NCI-H2227 treated with DMSO at 0.1 percent for 48 hours (cell line): ENCODE measurements at places on chromosomes 13 and 19.

GRCh38 chr13:41974262-41974900 is 13.5 kb upstream of the VWA8 start:
- no peak for DNase-seq

DNA sequence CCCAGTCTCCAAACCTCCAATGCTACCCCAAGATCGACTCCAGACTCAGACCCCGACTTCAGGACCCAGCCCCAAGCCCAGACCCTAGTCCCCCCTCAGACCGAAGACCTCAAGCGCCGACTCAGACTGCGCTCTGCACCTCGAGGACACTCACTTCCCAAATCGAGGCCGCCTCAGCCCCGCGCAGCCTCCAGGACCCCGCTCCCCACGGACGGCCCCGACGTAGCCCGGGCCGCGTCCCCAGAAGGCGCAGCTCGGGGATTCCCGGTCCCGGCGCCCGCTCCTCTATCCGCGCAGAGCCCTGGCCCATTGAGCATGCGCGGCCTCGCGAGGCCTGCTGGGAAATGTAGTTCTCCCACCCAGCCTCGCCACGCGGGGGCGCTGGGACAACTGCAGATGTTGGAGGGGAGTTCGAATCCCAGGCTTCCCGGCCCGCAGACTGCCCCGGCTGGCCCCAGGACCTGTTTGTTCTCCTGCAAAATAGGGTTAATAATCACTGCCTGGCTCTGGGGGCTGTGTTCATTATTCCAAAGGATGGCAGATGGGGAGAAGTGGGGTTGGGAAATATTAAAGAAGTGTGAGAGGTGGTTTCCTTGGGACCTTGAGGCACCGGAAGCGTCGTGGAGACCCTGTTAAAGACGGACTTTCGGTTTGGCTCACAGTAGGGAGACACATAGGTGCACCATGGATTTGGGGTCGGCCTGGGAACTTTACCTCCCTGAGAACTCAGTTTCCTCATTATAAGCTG is at the start of gene APBA3:
Gene APBA3, minus strand, starts transcription at position 311 of the 748 bp plus-strand sequence. CDS start 1,428 bp downstream, outside the sequence.
- peak; percentile 60 for DNase-seq

DNA sequence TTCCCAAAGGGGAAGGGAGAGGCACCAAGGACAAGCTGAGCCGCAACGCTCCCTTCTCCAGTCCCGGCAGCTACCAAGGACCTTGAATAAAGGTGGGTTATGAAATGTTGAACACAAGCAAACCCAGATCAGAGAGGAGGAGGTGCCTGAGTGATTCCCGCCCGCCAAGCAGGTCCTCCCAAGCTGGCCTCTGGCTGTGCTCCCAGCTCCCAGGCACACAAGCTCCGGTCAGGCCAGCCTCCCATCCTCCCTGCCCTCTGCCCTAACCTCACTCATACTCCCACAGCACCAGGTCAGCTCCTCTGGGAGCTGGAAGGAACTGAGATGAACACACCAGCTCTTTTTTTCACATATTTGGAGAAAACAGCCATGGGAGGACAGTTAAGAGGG is 3.7 kb downstream of the NAPA start:
- DNase-seq: no peak

GRCh38 chr13:46675016-46675415 is 121.9 kb downstream of the ESD start:
- no peak for DNase-seq

DNA sequence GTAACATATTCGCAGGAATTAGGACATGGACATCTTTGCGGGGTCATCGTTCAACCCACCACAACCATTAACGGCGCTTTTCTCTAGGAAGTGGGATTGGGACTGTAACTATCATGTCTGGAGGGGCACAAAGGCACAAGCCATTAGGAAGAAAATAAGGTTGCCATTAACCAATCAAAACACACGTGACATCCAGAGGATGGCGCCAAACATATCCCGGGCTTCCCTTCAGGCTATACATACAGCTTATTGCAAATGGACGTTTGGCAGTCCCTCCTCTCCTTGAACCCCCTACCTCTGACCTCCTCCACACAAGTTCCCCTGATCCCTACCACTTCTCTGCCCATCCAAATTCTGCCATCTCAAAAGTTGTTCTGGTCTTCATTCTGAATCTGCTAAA is 26.6 kb upstream of the GSX1 start:
- DNase-seq: no peak

DNA sequence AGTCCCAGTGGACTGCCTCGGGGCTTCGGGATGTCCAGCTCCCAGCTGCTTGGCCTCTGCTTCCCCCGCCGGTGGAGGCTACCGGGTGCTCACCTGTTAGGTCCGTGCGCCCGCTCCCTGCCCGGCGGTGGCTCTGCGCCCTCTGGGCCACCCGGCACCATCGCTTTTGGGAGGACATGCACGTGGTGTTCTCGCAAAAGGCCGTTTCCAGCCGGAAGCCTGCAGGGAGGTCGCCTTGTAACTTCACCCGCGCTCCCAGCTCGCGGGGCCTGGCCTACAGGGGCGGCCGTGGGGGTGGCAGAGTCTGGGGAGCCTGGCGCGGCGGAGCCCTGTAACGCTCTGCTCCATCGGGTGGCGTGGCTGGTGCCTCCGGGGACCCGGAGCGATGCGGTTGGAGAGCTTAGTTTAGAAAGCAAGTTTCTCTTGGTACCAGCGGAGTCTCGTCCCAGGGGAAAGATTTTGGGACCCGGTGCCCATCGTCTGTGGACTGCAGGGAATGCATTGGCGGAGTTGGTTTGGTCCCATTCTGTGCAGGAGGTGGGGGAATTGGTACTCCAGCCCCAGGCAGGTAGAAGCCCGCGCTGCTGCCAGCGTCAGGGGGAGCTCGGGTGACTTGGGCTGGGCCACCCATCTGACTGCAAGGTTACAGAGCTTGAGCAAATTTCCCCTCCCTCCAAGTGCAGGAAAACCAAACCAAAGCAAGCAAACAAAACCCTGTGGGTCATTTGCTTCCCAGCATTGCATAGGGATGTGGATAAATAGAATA is 673 bp downstream of the SPATA13 start:
- DNase-seq: no peak

- DNase-seq: no peak
These were observed 24.6 kb downstream of the CDADC1 start for GRCh38 chr13:49272296-49272695.

DNA sequence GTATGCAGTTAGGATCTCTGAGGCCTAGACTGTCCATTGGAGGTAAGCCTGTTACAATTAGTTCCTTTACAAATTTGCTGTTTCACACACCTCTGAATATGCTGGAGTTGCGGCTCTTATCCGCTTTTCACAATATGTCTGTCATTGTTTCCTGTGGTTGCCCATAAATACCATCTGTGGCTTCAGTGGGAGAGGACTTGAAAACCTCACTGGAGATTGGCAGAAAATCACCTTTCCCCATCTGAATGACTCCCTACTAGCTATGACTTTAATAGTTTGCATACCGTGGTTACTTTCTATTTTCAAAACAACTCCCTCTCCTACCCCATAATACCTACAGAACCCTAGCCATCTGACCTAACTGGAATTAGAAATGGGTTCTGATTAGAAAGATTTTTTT is 454.3 kb downstream of the PCDH17 start:
- DNase-seq: no peak

GRCh38 chr13:63093907-63094469 is 1678.3 kb upstream of the PCDH20 start:
- no peak for DNase-seq

GRCh38 chr13:21124852-21125251 is 51.5 kb downstream of the SKA3 start:
- DNase-seq: peak; percentile 68

DNA sequence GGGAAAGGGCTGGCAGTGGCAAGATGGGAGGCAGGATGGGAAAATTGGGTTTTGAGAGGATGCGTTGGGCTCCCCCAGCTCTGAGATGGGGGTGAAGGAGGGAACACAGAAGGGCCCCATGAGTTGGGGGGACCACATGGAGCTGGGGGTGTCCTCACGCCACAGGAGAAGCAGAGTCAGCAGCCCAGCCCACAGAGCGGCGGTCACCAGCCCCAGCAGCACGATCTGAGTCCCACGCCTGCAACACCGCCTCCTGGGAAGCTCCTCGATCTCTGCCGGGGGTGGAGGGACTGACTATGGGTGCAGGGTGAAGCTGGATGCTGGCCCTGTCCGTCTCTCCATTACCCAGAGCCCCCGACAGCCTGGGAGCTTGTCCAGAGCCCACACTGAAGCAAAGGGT is 3.3 kb downstream of the FCER2 start:
- DNase-seq: no peak

- DNase-seq: no peak
These were observed 84.8 kb downstream of the SLC25A15 start for GRCh38 chr13:40874138-40874779.

GRCh38 chr13:39676315-39676876 is 20.9 kb downstream of the COG6 start:
- DNase-seq: peak; percentile 0

DNA sequence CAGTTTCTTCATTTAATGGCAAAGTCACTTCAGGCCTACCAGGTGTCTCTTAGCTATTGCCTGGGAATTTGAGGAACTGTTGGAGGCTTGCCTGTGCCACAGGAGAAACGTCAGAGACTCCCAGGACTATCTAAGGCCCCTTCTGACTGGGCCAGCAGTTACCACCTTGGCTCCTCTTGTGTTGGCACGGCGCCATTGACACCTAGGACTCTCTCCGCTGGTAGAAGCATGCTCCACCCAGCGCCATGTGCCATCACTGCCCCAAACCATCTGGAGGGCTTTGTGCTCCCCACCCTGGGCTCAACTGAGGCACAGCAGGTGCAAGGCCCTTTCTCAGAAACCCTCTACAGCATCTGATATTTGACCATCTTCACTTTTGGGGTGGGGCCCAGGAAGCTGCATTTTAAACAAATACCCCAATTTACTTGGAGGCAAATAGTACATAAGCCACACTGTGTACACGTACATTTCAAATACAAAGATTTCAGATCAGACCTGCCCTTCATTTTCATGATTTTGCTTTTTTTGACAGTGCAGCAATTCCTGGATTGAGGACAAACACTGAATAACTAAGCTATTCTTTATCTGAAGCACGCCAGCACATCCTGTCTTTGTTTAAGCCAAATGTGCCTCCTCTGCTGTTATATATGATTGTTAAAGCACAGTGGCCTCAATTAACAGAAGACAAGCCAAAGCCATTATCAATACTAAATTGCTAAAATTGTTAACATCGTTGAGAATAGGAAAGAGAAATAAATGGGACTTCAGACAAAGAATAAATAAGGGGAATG is 59.9 kb upstream of the TPP2 start:
- no peak for DNase-seq

DNA sequence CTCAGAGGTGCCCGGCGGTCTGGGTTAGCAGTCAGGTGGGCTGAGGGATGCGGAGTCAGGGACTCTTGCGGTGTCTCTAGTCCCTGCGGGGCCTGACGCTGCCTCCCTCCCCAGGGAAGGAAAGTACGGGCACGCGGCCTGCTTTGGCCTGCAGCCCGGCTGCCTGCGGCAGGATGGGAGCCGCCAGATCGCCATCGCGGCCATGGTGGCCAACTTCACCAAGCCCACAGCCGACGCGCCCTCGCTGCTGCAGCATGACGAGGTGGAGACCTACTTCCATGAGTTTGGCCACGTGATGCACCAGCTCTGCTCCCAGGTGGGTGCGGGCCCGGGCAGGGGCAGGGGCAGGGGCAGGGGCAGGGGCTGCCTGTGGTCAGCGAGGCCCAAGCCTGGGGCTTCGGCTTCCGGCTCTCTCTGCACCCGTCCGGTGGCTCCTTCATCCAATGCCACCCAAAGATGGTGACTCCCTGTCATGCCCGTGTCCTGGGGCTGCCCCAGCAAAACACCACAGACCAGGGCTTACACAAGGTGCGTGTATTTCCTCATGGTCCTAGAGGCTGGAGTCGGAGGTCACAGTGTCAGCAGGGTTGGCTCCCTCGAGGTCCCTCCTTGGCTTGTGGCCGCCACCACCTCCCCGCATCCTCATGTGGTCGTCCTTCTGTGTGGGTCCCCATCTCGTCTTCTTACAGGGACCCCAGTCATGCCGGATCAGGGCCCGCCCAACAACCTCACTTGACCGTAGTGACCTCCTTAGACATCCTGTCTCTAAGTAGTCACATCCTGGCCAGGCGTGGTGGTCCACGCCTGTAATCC is 11.3 kb upstream of the ZNF554 start:
- DNase-seq: no peak

DNA sequence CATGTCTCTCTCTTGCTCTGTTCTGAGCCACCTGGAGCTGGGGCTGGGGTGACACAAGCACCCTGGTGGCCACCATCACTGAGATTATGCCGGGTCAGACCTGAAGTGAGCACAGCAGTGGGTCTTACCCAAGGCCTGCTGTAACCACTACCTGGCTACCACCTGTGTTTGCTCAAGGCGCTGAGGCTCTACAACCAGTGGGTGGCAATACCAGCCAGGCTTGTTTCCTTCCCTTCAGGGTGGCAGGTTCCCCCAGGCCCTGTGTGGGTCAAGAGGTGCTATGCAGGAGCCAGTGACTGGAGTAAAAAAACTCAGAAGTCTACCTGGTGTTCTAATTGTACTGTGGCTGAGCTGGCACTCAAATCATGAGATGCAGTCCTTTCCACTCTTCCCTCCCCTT is 8.0 kb upstream of the ZNF443 start:
- no peak for DNase-seq

DNA sequence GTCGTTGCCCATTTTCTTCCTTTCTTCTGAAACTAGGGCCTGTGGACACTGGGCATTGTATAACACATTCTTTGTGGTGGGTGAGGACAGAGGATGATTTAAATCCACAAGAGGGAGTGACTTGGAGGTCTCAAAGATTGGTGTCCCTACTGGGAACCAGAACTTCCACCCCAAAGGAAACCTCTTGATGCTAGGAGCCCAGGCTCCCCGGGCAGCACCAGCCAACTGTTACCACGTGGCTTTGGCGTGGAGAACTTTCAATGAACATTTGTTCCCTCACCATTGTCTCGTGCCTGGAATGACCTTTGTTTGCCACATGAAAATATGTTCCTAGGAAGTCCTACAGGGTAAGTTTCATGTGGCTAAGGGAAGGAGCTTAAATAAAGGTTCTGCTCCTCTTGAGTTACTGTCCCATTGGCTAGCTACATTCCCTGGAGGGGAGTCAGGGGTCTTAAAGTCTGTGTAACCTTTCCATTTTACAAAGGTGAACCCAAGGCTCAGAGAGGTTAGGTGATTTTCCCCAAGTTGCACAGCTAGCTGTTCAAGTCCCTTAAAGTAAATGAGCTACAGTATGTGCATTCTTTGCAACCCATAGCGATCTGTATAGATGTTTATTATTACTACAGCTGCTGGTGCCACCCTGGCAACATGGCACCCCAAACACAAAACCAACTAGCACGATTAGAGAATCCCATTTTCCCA is 5.0 kb upstream of the CDX2 start:
- DNase-seq: no peak

DNA sequence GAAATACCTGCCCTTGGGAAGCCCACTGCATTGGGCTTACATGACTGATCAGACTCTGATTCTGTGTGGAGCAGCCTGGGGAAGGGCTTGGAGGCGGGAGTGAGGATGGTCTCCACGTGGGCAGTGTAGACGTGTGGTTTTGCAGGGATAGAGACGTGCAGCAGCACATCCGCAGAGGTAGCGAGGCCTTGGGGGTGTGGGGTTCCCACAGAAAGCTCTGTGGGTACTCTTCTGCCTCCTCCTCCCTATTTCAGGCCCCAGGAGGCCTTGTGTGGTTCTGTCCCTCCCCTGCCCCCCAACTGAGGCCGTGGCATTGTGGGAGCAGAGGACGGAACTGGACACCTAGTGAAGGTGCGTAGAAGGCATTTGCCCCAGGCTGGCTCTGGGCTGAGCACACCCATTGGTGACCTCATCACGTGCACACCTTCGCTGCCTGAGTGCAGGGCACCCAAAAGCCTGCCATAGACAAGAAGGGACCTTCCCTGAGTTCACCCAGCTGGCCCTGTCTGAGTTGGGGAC is 28.9 kb downstream of the PPP1R37 start:
- no peak for DNase-seq
